ENCODE measurements at places on chromosomes 12 and 14.

DNA sequence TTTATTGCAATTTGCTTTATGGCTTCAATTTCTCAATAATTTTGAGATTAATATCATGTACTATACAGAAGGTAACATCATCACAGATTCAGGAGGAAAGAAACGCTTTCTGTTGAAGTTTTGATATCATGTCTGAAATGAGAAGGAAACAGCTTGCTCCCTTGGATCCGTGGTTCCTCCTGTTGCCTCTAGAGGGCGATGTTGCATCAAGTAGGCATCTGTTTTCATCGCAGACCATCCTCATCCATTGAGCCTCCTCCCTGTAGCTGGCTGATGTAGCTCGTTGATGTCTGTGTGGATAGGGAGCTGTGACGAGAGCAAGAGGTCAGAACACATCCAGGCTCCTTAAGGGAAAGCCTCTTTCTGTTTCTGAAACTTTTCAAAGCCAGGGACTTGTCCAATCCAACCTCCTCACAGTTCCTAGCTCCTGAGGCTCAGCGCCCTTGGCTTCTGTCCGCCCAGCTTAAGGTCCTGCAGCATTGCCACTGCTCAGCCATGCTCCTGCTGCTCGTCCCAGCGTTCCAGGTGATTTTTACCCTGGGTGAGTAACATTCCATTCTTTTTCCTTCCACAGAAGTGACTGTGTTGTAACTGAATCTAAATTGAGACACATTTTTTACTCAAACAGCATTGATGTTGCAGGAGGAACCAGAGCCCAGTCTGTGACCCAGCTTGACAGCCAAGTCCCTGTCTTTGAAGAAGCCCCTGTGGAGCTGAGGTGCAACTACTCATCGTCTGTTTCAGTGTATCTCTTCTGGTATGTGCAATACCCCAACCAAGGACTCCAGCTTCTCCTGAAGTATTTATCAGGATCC, 304.8 kb upstream of the OR4E1 start:
- DNase-seq = peak; percentile 37

DNA sequence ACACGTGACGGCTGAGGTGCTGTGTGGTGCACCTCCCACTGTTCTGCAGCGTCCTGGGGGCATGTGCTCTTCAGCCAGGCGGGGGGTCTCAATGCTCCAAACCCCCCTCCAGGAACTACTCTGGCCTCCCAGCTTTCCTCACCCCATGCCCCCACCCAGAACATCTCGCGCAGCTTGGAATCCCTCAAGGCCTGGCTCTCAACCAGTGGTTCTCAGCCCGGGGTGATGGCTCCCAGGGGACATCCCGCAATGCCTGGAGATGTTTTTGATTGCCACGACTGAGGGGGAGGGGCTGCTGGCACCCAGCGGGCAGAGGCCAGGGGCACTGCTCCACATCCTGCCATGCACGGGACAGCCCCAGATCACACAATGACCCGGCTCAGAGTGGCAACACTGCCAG, 78.9 kb upstream of the DICER1 start:
- DNase-seq = no peak

GRCh38 chr14:104863923-104864266, 1.2 kb upstream of the CEP170B start:
- no peak for DNase-seq

- DNase-seq = no peak
These were observed 150.2 kb downstream of the TMEM132D start for GRCh38 chr12:129753586-129753985.

- no peak for DNase-seq
These were observed 3.1 kb downstream of the FKBP4 start for GRCh38 chr12:2797721-2798418.

GRCh38 chr12:100171248-100171647, 28.6 kb upstream of the BLTP3B start:
- DNase-seq = no peak

DNA sequence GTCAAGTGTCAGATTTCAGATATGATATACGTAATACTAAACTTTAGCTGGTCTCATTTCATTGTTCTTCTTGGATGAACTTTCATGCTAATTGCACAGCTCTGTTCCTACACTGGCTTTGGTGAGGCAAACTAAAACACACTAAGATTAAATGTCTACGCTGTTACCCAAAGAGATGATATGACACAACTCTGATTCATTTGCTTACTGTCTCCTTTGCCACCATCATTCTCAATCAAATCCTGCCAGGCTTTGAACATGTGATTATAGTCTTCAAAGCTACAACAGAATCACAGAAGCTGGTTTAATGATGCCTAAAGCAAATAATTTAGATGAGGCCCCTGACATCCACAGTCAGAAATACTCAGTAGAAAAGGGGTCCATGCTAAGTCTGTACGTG, 37.7 kb downstream of the MDGA2 start:
- no peak for DNase-seq

GRCh38 chr12:113228394-113229028, 7.2 kb downstream of the TPCN1 start:
- DNase-seq = no peak

Measured in T-cell (primary cell).